Stimulated activated CD4-positive, alpha-beta T cell treated with anti-CD3 and anti-CD28 coated beads, Interleukin-2, amount 100 ng/mL, for 48 hours (primary cell): ENCODE measurements at places on chromosomes 1 and 21.
A peak's percentile ranks its signal among the peaks of the same experiment; 100 is the strongest.

DNA sequence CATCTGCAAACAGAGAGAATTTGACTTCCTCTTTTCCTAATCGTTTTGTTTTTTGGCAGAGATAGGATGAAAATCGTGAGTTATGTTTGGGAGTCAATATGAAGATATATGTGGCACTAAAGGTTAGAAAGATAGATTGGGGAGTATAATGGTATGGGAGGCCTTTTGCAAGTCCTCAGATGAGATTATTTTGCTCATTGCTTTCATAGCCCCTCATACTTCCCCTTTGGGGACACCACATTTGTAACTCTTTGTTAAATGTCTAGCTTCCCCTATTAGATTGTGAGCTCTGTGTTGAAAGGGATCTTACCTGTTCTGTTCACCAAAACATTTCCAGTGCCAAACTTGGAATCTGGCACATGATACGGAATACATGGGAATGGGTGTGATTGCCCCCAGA, 30.2 kb downstream of the RAVER2 start:
- no peak for DNase-seq

DNA sequence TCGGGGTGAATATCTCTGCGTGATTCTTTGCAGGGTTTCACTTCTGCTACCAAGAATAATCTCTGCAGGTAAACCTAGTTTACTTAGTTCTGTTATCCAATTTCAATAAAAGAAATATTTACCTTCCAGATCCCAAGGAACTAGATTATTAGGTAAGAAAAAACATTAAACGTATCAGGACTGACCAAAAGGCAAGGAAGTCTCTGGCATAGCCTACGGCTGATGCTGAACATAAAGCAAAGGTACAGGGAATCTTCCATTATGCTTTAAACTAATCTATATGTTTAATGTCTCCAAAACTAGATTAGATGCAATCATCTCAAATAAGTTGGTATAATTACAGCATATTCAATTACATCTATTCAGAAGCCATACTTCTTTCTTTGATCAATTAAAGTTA, 168.9 kb downstream of the KCNK2 start:
- no peak for DNase-seq

DNA sequence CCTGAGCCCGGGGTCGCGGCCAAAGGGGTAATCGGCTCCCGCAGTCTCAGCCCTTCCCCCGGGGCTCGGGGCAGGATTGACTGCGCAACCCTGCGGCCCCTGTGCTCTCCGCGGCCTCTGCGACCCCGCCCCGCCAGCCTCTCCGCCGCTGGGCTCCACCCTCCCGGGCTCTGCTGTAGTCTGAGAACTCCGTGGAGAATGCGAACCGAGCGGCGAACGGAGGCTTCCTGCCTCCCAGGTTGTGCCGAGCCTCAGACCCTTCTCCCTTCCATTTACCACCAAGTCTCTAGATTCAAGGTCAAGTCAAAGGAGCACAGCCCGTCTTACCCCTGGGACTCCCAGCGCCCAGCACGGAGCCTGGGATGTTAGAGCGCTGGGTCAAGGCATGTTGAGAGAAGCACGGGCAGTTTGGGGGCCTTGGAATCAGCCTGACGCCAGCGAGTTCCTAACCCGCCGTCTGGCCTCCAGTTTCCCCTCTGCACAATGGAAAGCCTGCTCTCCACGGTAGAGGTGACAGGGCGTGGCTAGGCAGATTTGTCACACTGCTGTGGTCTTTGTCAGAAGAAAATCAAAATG, 3.0 kb downstream of the ATP2B4 start:
- peak; percentile 49 for DNase-seq

DNA sequence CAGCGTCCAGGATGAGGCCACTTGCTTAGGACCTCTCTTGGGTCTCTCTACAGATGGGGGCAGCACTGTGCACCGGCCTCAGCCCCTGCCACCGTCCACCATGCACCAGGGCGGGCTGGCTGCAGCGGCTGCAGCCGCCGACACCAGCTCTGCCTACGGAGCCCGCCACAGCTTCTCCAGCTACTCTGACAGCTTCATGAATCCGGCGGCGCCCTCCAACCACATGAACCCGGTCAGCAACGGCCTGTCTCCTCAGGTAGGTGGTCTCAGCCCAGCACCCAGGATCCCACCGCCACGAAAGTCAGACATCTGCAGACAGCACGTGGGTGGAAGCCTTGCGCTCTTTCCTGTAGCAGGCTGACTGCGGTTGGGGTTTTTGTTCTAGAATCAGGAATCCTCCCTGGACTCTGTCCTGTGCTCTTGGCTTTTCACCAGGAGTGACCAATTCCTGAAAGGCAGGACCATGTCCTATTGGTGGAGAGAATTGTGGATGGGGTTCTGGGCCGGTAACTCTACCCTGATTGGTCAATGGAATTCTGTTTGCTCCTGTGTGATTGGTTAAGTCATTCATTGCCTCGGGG, 72.5 kb downstream of the PAX7 start:
- DNase-seq: no peak

GRCh38 chr1:54399765-54400164, 6.4 kb downstream of the SSBP3 start:
- no peak for DNase-seq

DNA sequence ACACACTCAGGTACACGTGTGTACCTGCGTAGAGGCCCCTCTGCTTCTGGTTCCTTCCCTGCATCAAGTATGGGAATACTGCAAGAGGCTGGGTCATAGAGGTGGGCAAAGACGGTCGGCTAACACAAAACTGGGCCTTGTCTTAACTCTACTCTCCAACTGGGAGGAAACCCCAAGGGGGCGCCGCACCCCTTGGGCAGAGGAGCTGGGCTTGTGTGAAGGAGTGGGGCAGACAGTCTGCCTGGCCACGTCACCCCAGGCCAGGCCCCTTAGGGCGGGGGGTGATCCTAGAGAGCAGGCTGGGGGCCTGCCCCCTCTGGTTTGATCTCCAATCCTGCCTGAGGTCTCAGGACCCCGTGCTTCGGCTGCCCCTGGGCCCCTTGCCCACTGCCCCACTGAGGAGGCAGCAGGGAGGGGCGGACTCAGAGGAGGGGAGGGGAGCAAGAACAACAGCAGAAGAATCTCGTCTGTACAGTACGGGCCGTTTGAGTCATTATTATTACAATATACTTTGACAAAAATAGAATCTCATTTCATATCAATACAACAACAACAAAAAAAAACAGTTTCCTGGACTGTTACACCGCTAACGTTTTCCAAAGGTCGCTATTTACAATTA, 34.7 kb downstream of the MEF2D start:
- DNase-seq: no peak

- DNase-seq: no peak
These were observed 631.9 kb upstream of the ADGRL4 start for GRCh38 chr1:79638382-79638781.

DNA sequence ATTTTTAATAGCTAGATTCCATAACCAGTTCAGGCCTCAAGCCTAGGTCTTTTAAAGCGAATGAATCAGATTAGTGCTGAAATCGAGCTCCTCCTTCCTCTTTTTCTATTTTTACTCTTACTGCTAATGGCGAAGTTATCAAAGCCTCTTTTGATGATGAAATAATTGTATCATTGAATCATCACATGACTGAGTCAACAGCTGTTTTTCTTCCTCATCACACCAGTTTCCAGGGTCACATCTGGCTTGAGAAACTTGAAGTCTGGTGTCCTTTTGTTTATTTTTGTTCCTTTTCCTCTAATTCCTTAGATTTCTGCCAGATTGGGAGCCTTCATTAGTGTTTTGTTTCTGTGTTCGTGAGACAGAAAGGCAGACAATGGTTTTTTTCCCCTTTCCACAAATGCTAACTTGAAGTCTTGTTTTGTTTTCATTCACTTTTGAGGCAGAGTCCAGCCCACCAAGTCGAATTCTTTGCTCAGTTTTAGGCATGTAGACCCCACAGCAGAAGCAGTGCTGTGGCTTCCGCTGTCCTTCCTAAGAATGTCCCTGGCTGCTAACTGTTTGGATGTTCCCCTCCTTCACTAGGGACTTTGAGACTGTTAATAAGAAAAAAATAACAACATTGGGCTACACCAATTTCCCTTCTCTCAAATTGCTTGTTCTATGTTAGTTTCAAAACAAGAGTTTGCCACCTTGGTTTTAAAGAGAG, 51.9 kb upstream of the FMOD start:
- no peak for DNase-seq

DNA sequence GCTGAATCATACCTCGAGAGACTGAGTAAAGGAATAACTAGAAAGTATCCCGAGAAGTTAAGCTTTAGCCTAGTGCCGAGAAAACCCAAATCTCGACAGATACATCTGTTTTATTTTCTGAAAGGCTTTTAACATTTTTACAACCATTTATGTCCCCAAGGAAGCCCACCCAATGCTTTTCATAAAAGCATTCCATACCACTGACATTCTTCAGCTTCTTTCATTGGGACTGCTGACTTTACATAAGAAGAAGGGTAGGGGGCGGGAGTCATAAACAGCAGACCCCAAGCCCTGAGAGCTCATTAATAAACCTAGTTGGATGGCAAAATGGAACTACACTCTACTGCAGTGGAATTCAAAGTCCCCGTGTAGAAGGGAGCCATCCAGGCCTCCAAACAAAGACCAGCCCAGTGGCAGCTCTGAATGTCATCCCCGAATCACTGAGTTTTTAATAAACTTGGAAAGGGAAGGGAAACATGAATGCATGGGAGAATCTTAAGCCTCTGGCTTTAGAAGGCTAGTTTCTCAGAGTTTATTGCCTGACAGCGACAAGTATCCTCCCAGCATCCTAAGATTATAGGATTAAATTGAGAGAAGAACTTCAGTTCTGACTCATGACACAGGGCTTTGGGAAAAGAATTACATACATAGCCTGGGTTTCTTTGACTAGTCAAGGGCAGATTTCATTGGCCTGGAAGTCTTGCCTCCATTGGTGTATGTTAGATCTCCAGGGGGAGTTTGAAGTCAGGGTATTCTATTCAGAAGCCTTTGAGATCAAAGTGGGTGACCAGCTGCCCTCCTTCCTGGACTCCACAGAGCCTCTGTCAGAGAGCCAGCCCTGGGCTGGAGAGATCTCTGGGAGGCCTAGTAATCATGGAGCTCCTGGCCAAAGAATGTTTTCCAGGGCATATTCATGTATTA, 3.7 kb downstream of the ATF3 start:
- no peak for DNase-seq
